AG09309 (cell line): ENCODE measurements at places on chromosomes 11 and 22.

GRCh38 chr11:77446911-77447629 is 26.8 kb downstream of the PAK1 start:
- no peak for DNase-seq

DNA sequence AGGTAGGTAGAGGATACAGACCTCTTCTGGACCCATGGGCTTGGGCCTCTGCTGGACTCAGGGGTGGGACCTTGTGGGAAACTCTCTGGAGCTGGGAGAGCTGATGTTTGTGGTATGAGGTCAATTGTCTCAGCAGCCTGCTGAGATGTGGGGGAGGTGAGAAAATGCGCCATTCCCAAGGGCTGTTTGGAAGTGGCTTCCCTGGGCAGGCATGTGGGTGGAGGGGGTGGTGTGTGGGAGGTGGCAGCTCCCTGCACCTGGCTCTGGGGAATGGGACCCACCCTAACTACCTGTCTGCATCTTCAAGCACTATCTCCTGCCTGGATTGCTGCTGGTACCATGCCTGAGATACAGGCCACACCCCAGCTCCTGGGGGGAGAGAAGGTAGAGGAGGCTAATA is 97.4 kb upstream of the THY1 start:
- DNase-seq, result no peak

DNA sequence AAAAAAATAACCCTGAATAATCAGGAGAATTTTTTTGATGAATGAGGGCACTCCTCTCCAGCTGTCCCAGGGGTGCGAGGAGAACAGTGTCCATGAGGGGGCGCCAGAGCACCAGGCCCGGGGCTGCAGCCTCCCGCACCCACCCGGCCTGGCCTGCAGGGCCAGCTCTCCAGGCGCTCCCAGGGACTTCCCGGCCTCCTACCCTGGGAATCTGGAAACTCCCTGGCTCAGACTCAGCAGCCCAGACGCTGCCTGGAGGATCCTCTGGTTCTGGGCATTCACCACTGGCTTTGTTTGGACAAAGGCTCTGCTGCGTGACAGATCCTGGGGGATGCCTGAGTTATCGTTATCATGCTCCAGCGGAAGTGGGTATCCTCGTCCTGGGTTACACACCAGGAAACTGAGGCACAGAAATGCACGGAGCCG is 31.0 kb downstream of the MCM5 start:
- peak; percentile 68 for DNase-seq

GRCh38 chr11:64763526-64764039 is 3.8 kb upstream of the PYGM start:
- no peak for DNase-seq

- no peak for DNase-seq
Measured at GRCh38 chr11:57323167-57323854, 1.4 kb downstream of the TNKS1BP1 start.

- no peak for DNase-seq
Measured at GRCh38 chr22:40721266-40721665, 42.0 kb downstream of the MCHR1 start.

GRCh38 chr22:23205339-23206049 is 25.2 kb downstream of the BCR start:
- no peak for DNase-seq

- no peak for DNase-seq
Measured at GRCh38 chr11:2892215-2892966, 6.8 kb upstream of the CDKN1C start.

DNA sequence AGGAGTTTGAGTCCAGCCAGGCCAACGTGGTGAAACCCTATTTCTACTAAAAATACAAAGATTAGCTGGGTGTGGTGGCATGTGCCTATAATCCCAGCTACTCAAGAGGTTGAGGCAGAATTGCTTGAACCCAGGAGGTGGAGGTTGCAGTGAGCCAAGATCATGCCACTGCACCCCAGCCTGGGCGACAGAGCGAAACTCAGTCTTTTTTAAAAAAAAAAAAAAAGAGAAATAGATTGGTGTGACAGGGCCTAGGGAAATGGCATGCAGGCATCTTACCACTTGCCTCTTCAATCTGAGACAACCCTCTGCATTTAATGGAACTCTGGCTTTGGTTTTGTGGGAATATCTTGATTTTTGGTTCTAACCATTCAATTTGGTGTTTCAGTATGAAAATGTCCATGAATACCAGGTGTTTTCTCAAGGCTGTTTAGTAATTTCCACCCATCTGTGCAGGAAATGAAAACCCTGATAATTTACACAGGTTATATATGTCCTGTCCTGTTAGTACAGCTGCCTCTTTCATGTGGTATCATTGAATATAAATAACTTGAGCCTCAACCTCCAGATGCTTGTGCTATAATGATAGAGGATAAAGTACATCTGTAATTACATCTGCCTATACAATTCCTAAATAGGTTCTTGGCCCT is 8.4 kb downstream of the XBP1 start:
- no peak for DNase-seq

DNA sequence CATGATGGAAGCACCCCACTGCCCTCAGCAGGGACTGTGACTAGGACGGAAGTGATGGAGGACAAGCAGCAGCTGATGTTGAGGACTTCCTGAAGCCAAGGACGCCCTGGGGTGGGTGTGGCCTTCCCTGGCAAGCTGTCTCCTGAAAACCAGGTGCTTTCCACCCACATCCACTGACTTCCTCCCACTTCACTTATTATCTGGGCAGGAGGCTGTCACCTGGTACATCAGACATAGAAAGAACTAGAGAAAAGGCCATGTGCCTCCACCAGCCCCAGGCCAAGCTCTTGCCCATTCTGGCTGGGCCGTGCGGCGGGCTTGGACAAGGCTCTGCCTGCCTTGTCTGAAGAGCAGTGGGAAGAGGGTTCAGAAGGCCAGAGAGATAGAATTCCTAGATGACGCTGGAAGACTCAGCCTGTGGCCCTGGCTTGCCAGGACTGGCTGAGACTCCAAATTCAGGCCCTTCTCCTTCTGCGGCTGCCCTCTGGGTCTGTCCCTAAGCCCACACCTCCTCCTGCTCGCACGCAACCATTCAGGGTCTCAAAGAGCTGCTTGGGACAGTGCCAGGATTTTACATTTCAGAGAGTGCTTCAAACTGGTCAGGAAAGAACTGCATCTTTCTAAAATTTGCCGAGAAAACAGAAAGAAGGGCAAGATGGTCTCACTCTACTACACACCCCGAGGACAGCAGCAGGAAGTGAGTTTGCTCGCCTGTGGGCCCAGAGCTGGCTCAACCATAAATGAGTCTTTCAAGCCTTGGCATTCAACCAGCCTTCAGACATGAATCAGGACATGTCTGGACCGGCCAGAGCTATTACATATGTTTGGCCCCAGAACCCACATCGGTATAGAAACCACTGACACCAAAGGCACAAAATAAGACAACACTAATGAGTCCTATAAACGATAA is 13.3 kb downstream of the ARHGAP1 start:
- peak; percentile 73 for DNase-seq

DNA sequence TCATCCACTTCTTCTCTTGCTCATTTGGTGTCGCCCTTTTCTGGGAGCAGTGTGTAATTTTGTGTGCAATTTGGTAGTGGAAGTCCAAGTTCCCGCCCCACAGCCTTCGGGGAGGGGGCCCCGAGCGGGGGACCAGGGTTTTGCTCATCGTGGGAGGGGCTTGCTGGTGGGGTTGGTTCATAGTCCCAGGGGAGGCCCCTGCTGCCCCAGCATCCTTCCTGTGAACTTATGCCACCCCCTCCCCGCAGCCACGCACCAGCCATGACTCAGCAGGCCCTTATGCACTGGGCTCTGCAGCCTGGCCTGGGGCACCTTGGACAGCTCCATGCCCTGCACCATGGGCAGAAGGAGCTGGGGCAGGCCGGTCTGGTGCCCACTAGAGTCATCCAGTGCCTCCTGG is 1183.6 kb downstream of the BRD1 start:
- DNase-seq, result no peak

GRCh38 chr11:70853068-70853769 is 399.2 kb downstream of the SHANK2 start:
- no peak for DNase-seq

DNA sequence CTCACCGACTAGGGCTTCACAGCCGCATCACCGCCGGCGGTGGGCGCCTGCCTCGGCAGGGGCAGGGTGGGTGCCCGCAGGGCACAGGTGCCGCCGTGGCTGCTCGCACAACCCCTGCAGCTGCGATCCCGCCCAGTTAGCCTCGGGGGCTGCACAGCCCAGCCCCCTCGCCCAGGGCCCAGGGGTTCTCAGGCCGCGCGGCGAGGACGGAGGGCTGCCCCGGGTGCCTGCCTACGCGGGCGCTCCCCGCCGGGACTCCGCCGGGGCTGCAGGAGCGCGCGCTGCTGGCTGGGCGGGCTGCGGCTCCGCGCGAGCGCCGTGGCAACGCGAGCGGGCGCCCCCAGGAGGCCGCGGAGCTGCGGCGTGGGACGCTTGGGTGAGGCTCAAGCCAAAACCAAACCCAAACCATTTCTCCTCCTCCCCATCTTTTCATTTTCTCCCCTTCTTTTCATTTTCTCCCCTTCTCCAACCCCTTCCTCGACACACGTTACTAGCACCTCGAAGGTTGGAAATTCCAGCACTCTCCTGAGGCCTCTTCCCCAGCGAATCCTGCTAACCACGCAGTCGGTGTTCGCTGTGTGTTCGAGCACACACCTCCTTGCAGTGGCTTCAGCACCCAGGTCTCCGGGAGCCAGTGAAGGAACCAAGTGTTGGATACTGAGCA is at the start of gene MICAL3:
Gene MICAL3 (minus strand): TSS at position 286 of the 664 bp plus-strand sequence. CDS start 117,749 bp downstream, outside the sequence.
- no peak for DNase-seq

DNA sequence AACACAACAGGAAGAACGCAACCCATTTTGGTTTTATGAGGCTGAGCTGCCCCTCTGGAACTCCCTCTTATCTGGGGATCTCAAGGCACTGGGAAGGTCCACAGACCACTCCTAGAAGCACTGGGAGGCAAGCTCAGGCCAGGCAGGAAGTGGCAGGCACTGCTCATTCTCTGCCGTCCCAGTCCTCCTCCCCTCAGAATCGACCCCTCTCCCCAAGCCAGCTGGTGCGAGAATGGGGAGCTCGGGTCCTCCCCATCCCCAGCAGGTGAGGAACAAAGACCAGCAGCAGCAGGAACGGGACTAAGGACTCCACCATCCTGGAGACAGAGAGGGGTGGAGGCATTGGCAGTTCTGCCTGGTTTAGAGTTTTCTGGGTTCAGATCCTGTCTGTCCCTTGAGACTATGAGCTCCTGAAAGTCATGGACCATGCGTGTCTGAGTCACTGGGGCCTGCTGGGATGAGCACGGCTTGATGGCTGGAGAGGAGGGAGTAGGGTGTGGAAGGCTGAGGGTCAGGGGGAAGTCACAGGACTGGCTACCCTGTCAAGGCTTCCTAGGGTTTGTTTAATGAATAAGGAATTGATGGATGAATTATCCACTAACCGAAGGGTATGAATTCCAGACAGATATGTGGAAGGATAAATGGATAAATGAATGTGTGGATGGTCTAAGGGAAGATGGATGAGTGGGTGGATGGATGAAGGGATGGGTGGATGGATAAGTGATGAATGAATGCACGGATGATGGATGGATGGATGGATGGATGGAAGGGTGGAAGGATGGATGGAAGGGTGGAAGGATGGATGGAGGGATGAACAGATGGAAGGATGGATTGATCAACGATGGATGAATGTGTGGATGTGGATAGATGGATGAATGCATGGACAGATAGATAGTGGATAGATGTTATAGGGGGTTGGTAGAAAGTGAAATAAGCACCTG is 6.4 kb downstream of the MYEOV start:
- DNase-seq, result no peak

GRCh38 chr22:39805117-39805516 is 88.4 kb downstream of the ENTHD1 start:
- DNase-seq, result no peak

GRCh38 chr11:59510941-59511589 is at the start of gene OR4D9:
Gene OR4D9, plus strand, starts transcription at chr11:59511539. Its CDS starts 3,374 bp downstream, at chr11:59514913.
- DNase-seq, result no peak

DNA sequence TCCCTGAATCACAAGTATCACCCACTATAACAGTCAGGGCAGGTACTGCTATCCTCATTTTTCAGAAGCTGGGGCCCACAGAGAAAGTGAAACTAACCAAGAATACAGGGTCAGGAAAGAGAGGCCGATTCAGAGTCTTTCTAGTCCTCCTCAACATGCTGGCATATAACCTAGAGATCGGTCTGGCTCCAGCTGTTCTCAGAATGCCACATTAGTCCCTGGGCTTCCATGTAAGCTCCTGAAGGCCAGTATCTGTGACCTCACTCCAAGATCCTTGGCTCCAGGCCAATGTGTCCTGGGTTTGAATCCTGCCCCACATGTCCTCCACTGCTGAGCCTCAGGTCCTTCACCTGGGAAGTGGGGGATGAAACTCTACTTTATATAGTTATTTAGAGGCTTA is 50.4 kb downstream of the TENM4 start:
- DNase-seq, result no peak

DNA sequence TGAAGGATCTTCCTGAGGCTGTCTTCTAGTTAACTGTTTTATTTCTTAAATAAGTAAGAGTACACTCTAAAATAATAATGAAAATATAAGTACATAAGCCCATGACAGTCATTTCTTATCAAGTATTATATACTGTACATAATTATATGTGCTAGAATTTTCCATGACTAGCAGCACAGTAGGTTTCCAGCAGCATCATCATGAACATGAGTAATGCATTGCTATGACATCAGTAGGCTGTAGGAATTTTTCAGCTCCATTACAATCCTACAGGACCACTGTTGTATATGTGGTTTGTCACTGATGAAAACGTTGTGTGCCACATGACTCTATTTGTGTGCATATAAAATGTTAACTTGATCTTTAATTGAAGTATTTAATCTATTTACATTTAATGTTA is 22.0 kb downstream of the ZNF202 start:
- no peak for DNase-seq

GRCh38 chr22:22968366-22968765 is 80.8 kb downstream of the IGLL5 start:
- DNase-seq, result no peak

DNA sequence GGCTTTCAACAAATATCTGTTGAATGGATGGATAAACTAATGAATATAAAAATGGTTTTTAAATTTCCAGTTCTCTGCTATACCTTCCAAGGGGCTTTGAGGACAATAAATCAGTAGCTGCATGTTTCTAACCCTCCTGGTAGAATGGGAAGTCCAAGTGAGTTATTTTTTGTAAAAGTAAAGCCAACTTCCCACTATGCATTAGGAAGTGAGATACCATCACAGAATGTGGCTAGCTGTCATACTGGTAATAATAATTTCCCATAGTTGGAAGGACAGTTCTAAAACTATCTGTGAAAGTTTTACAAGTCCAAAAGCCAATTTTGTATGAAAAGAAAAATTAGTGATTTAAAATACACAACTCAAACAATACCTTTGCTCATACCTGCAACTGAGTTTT is 50.0 kb downstream of the TMEM123 start:
- DNase-seq, result no peak

DNA sequence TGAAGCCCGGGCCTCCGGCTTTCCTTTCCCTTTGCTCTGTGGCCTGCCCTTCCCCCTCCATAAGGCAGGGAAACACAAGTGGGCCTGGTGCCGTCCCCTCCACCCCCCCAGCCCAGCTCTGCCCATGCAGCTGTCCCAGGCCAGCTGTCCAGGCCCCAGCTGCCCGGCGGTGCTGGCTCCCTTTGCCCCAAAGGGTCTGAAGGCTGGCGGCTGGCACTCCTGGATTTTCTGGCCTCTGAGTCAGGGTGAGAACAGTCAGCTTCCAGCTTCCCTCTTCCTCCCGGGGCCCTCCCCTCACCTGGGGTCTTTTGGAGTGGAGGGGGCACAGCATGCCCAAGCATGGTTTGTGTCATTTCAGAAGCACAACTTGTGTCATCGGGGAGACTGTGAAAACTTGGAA is 27.8 kb downstream of the CD82 start:
- no peak for DNase-seq
